ENCODE measurements at places on chromosomes 16 and 17.

DNA sequence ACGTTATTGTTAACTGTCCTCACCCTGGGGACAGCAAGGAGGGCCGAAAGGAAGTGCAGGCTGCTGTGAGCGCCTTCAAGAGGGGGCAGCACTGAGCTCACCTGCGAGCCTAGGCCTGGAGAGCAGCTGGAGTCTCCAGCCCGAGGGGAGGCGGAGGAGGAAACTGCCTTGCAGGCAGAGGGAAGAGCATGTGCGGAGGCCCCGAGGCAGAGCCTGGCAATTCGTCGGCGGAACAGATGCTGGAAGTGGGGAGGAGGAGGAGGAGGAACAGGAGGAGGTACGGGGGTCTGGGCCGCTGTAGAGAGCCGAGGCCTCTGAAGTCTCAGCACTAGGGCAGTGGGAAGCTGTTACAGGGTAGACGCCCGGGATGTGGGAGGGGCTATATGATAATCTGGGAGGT, 49.6 kb upstream of the PLCG2 start:
- no peak for DNase-seq
- no peaks in the 10 kb centered on the region for H3K27me3 ChIP-seq
- H3K4me3 ChIP-seq, result peak overlapping the region; percentile 91

DNA sequence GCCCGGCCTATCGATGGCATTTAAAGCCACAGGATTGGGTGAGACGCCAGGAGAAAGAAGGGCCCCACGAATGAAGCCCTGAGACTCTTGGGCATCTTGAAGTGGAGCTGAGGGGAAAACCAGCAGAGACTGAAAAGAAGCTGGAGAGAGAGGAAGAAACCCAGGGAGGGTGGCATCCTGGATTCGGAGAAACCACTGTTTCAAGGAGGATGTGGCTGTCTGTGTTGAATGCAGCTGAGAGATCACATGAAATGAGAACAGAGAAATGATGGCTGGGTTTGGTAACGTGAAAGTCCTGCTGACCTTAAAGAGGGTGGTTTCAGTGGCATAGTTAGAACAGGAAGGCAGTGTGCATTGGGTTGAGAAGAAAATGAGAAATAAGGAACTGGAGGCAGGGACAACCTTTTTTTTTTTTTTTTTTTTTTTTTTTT, 3.8 kb downstream of the TNFSF12 start:
- DNase-seq, result no peak
- H3K4me1 ChIP-seq, result peaks cover 46% of the 10 kb centered on the region
- peak overlapping the region; percentile 94 for H3K27ac ChIP-seq
- no peaks in the 10 kb centered on the region for H3K27me3 ChIP-seq
- H3K36me3 ChIP-seq, result peaks cover 15% of the 10 kb centered on the region
- H3K4me3 ChIP-seq, result peak overlapping the region; percentile 25

GRCh38 chr17:50844117-50844700, 8.8 kb downstream of the WFIKKN2 start:
- no peaks in the 10 kb centered on the region for H3K36me3 ChIP-seq
- no peak overlapping the region for H3K27ac ChIP-seq
- H3K4me3 ChIP-seq, result no peak overlapping the region
- peaks cover 3% of the 10 kb centered on the region for H3K4me1 ChIP-seq
- DNase-seq, result no peak

DNA sequence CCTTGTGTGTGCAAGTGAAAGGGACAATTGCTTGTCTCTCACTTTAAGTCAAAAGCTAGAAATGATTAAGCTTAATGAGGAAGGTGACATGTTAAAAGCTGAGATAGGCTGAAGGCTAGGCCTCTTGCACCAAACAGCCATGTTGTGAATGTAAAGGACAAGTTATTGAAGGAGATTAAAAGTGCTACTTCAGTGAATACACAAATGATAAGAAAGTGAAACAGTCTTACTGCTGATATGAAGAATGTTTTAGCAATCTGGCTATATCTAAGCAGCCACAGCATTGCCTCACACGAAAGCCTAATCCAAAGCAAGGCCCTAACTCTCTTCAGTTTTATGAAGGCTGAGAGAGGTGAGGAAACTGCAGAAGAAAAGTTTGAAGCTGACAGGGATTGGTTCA, 71.0 kb downstream of the CDRT15 start:
- no peak overlapping the region for H3K4me3 ChIP-seq
- H3K4me1 ChIP-seq, result peaks cover 8% of the 10 kb centered on the region
- H3K27ac ChIP-seq, result peak overlapping the region; percentile 2
- H3K27me3 ChIP-seq, result no peaks in the 10 kb centered on the region
- peaks cover 7% of the 10 kb centered on the region for H3K36me3 ChIP-seq

DNA sequence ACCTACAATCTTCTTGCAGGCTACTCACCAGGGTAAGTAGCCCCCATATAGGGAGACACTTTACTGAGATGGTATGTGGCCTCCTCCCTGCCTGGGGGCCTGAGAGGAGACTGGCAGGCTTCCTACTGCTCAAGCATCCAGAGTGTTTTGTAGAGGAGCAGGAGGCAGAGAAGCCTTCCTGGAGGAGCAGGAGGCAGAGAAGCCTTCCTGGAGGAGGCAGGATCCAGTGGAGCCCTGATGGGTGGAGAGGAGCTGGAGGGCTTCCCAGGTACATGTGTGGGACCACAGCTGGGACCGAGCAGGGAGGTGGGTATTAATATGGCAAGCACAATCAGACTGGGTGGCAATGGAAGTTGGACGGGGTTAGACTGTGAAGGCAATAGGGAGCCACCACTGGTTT, 2.1 kb upstream of the ADGRG5 start:
- H3K4me3 ChIP-seq, result no peak overlapping the region
- no peak for DNase-seq
- H3K36me3 ChIP-seq, result peaks cover 12% of the 10 kb centered on the region
- peak overlapping the region; percentile 97 for H3K27ac ChIP-seq
- H3K27me3 ChIP-seq, result no peaks in the 10 kb centered on the region
- peaks cover 69% of the 10 kb centered on the region for H3K4me1 ChIP-seq

GRCh38 chr17:59623151-59623550, 3.5 kb downstream of the CLTC start:
- H3K27me3 ChIP-seq, result no peaks in the 10 kb centered on the region
- no peak overlapping the region for H3K27ac ChIP-seq
- no peak for DNase-seq
- peaks cover 59% of the 10 kb centered on the region for H3K4me1 ChIP-seq
- H3K4me3 ChIP-seq, result peak overlapping the region; percentile 18

- H3K36me3 ChIP-seq, result peaks cover 29% of the 10 kb centered on the region
- no peak for DNase-seq
- no peaks in the 10 kb centered on the region for H3K27me3 ChIP-seq
- H3K4me1 ChIP-seq, result peaks cover 5% of the 10 kb centered on the region
Observed at GRCh38 chr17:32385971-32386370, 36.0 kb downstream of the ZNF207 start.

Data from effector memory CD8-positive, alpha-beta T cell (primary cell).